ENCODE measurements at places on chromosomes 4 and X.

DNA sequence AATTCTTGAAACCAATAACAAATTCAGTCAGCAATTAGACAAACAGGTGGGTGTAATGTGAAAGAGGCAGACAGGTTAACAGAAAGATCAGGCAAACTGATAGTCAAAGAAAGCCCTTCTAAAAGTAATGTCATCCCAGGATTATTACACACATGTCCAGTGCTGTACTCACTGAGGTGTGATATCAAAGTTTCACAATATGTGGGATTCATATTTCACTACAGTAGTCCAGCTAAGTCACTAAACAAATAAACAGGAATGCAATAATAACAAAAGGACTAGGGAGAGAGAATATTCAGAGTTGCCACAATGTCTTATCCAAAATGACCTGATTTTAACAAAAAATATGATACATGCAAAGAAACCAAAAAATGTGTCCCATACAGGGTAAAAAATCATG, 787.5 kb downstream of the FSTL5 start:
- DNase-seq, result no peak

DNA sequence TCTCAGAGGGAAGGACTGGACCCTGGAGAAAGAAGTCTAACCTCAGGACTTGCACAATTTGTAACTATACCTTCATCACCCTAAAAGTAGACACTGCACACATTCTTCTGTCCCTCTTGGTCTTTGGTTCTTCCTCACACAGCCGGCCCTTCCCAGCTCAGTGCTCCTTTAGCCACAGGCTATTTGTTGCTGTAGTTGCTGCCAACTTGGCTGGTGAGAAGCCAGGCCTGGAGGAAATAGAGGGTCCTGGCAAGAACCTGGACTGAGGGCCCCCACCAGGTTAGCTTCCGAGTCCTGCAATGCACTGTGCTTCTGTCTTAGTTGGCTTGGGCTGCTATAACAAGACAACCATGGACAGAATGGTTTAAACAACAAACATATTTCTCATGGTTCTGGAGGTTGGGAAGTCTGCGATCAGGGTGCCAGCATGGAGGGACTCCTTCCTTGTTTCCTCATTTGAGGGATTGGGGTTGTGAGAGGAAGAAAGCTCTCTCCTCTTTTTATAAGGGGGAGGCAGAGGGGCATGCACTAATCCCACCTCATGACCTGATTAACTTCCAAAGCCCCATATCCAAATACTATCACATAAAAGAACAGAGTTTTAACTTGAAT, 4.4 kb upstream of the FGF5 start:
- no peak for DNase-seq

- DNase-seq, result no peak
Measured at GRCh38 chr4:81482326-81482725, 10.6 kb upstream of the RASGEF1B start.

DNA sequence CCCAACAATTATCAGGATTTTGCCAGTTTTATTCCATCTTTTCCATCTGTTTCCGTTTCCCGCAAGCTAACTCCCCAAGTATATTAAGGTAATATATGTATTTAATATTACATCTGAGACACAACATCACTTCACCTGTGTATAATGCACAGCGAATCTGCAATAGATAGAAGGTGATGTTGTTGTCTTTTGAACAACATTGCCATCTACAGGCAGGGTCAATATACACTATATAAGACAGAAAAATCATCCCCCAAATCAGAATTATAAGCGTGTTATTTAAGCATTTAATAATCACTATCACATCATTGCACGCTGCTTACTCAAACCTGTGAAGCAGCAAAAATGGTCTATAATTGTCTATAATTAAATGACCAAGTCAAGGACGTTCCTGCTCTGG, 1115.5 kb downstream of the NLGN4X start:
- DNase-seq, result peak; percentile 40

- no peak for DNase-seq
Measured at GRCh38 chrX:112636288-112636687, 43.5 kb downstream of the LHFPL1 start.

Measured in NCI-H1105 treated with DMSO at 0.1 percent for 48 hours (cell line).